ENCODE measurements at places on chromosomes 12 and 14. TPM values are rescaled to one million over a fixed set of nuclear protein-coding genes. Genes with fewer than 3 reads are reported as not detected.
A peak's percentile ranks its signal among the peaks of the same experiment; 100 is the strongest.

GRCh38 chr14:64960762-64961276, 11.3 kb downstream of the RAB15 start:
- no peak overlapping the region for H3K4me3 ChIP-seq
- no peaks in the 10 kb centered on the region for H3K4me1 ChIP-seq
- no peaks in the 10 kb centered on the region for H3K36me3 ChIP-seq
- H3K27me3 ChIP-seq = no peaks in the 10 kb centered on the region
- peak; percentile 40 for DNase-seq

GRCh38 chr14:81710232-81710845, 176.7 kb upstream of the SEL1L start:
- DNase-seq = no peak
- no peak overlapping the region for H3K4me3 ChIP-seq
- H3K36me3 ChIP-seq = no peaks in the 10 kb centered on the region
- H3K27ac ChIP-seq = no peak overlapping the region

The NTF3 gene
- 0.71 TPM for total RNA-seq

GRCh38 chr12:4911316-4911994, 1.8 kb downstream of the KCNA1 start:
- H3K27me3 ChIP-seq = peaks cover 5% of the 10 kb centered on the region
- peak overlapping the region; percentile 45 for H3K4me3 ChIP-seq
- H3K36me3 ChIP-seq = no peaks in the 10 kb centered on the region
- H3K27ac ChIP-seq = no peak overlapping the region
- DNase-seq = peak; percentile 73

DNA sequence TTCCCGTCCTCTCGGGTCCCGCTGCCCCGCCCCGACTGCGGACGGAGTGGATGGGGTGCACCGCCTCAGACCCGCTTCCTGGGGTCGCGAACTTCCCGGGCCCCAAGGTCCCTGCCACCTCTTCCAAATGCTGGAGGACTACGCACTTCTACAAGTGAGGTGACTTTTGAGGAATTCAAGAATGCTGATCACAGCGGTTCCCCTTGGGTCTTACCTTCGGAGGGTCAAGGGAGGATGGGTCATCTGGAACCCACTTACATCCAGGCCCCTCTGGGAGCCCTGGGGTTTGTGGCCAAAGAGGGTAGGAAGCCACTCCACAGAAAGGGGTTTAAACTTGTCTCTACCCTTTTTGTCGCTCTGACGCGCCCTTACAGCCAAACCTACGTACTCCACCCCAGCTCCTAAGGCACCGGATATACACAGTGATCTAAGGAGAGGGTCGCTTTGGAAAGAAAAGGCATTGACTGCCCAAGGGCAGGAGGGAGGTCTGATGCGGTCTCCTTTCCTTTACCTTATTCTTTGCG, 532 bp upstream of the PRKD1 start:
- DNase-seq = no peak
- peaks cover 7% of the 10 kb centered on the region for H3K4me1 ChIP-seq
- peak overlapping the region; percentile 67 for H3K4me3 ChIP-seq
- H3K27ac ChIP-seq = peak overlapping the region; percentile 75

- DNase-seq = peak; percentile 26
- no peak overlapping the region for H3K27ac ChIP-seq
- H3K4me3 ChIP-seq = peak overlapping the region; percentile 13
- no peaks in the 10 kb centered on the region for H3K4me1 ChIP-seq
- H3K27me3 ChIP-seq = no peaks in the 10 kb centered on the region
- H3K36me3 ChIP-seq = no peaks in the 10 kb centered on the region
Observed at GRCh38 chr14:76473481-76474263, 97.7 kb downstream of the ESRRB start.

- DNase-seq = no peak
- H3K4me1 ChIP-seq = no peaks in the 10 kb centered on the region
- no peaks in the 10 kb centered on the region for H3K36me3 ChIP-seq
- H3K27me3 ChIP-seq = no peaks in the 10 kb centered on the region
- no peak overlapping the region for H3K4me3 ChIP-seq
- H3K27ac ChIP-seq = no peak overlapping the region
Observed at GRCh38 chr12:54759751-54760150, 94.6 kb upstream of the MUCL1 start.

DNA sequence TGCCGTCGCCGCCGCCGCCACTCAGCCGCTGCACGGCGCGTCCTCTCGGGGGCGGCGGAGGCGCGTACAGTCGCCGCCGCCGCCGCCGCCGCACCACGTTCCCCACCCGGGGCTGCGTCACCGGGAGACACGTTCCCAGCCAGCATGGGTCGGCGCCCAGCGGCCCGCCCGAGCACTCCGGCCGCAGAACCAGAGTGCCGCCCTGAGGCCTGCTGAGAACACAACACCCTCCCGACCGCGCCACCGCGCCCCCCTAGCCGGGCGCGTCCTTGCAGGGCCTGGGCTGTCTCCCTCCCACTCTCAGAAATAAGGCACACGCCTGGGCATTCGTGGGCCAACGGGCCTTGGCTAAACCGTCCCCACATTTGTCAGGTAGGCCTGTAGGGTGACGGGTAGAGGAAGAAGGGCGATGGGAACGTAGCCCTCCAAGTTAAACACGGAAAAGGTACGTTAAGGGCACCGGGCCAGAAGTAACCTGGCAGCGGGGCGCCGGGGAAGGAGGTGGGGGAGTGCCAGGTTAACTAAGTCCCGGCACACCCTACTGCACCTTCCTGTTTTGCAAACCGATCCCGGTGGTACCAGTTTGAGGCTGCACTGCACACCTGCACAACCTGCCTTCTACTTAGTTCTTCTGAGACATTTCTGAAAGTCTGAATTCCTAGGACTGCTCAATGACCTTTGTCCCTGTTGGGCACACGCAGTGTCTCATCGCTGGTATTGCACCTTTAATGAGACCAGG, at the start of gene MAP4K5:
Gene MAP4K5 (minus strand): TSS at position 68 of the 739 bp plus-strand sequence. CDS start 520 bp downstream, outside the sequence.
- H3K4me3 ChIP-seq = peak within 1 kb of the TSS; percentile 41
- H3K4me1 ChIP-seq = peaks cover 32% of the 10 kb centered on the region
- peak within 1 kb of the TSS; percentile 92 for H3K27ac ChIP-seq
- H3K36me3 ChIP-seq = no peaks in the 10 kb centered on the region
- H3K27me3 ChIP-seq = no peaks in the 10 kb centered on the region

The SLCO1B1 gene
- total RNA-seq = not detected

The FGF23 gene
- total RNA-seq = not detected

DNA sequence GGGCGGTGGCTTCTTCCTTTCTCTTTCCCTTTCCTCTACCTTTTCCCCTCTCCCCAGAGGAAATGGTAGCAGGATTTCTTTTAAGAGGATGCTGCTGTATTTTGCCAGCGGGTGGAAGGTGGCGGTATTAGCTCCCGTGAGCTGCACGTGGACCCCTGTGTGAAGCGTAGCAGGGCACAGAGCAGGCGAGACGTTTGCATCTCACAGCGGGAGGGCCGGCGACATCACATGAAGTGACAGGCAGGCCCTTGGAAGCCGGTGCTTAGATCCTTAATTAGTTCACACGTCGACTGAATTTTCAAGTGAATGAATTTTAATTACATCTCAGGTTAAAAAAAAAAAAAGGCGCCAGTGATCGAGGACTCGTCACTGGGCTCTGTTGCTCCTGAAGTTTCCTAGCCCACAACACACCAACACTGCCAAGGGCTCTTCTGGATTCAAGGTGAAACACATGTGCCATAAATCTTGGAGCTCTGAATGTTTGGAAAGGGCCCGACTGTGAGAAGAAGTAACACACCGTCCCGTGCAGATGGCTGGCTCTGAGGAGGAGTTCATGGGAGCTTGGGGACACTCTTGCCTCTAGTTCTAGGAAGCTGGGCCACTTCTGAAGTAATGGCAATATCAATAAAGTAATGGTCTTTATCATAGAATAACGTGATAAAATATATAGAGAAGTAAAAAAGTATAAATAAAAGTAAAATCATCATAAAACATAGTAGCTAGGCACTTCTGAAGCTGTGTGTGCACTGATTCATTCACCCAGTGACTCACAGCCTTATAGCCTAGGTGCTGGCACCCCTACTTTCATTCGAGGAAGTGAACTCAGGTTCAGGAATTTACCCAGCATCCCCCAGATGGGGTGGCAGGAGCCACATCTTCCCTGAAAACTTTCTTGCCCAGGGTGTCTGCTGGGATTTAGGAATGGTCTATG, 75.3 kb downstream of the AACS start:
- H3K4me3 ChIP-seq = no peak overlapping the region
- no peaks in the 10 kb centered on the region for H3K4me1 ChIP-seq
- H3K27ac ChIP-seq = no peak overlapping the region
- no peak for DNase-seq

GRCh38 chr14:81476816-81477215, 56.8 kb downstream of the SEL1L start:
- H3K4me1 ChIP-seq = peaks cover 6% of the 10 kb centered on the region
- DNase-seq = peak; percentile 46
- H3K4me3 ChIP-seq = no peak overlapping the region

- H3K4me3 ChIP-seq = no peak overlapping the region
- no peak overlapping the region for H3K27ac ChIP-seq
- no peaks in the 10 kb centered on the region for H3K27me3 ChIP-seq
Observed at GRCh38 chr12:823028-823698, 70.8 kb downstream of the WNK1 start.

GRCh38 chr12:57033431-57033830, 16.5 kb downstream of the MYO1A start:
- H3K27ac ChIP-seq = no peak overlapping the region
- no peaks in the 10 kb centered on the region for H3K27me3 ChIP-seq
- no peak overlapping the region for H3K4me3 ChIP-seq
- H3K4me1 ChIP-seq = no peaks in the 10 kb centered on the region
- DNase-seq = no peak

The OR4M1 gene
- not detected for total RNA-seq

- no peaks in the 10 kb centered on the region for H3K36me3 ChIP-seq
- H3K4me3 ChIP-seq = no peak overlapping the region
- DNase-seq = no peak
- H3K27me3 ChIP-seq = no peaks in the 10 kb centered on the region
Observed at GRCh38 chr14:24870949-24871701, 178.8 kb downstream of the STXBP6 start.

GRCh38 chr12:121579981-121580868, 598 bp downstream of the KDM2B start:
- peak overlapping the region; percentile 90 for H3K27ac ChIP-seq
- H3K27me3 ChIP-seq = no peaks in the 10 kb centered on the region
- peaks cover 45% of the 10 kb centered on the region for H3K4me1 ChIP-seq
- DNase-seq = peak; percentile 73
- no peaks in the 10 kb centered on the region for H3K36me3 ChIP-seq

The DIO3 gene
- total RNA-seq = 1.3 TPM

GRCh38 chr12:100266835-100267602, at the start of the genes DEPDC4 and SCYL2:
DEPDC4 (minus strand) TSS chr12:100267079; CDS start chr12:100267076, 3 bp downstream.
SCYL2 (plus strand) TSS chr12:100267177; CDS start chr12:100282971, 15,794 bp downstream.
- peak; percentile 98 for DNase-seq
- no peaks in the 10 kb centered on the region for H3K27me3 ChIP-seq
- peak within 1 kb of the TSS; percentile 96 for H3K27ac ChIP-seq
- no peaks in the 10 kb centered on the region for H3K36me3 ChIP-seq
- peaks cover 29% of the 10 kb centered on the region for H3K4me1 ChIP-seq
- H3K4me3 ChIP-seq = peak within 1 kb of the TSS; percentile 91

- no peak overlapping the region for H3K27ac ChIP-seq
- no peak for DNase-seq
- H3K36me3 ChIP-seq = no peaks in the 10 kb centered on the region
- no peaks in the 10 kb centered on the region for H3K27me3 ChIP-seq
- H3K4me1 ChIP-seq = no peaks in the 10 kb centered on the region
- no peak overlapping the region for H3K4me3 ChIP-seq
Observed at GRCh38 chr12:114776731-114777442, 92.9 kb upstream of the TBX3 start.

The KIF5A gene
- total RNA-seq = 0.33 TPM

- H3K4me3 ChIP-seq = no peak overlapping the region
- peaks cover 62% of the 10 kb centered on the region for H3K4me1 ChIP-seq
- no peaks in the 10 kb centered on the region for H3K27me3 ChIP-seq
- no peaks in the 10 kb centered on the region for H3K36me3 ChIP-seq
- DNase-seq = no peak
- no peak overlapping the region for H3K27ac ChIP-seq
Observed at GRCh38 chr14:68943107-68943506, 36.0 kb downstream of the ACTN1 start.

GRCh38 chr12:59620326-59620725, 24.5 kb downstream of the SLC16A7 start:
- H3K4me1 ChIP-seq = no peaks in the 10 kb centered on the region
- no peak overlapping the region for H3K27ac ChIP-seq
- DNase-seq = no peak
- no peaks in the 10 kb centered on the region for H3K27me3 ChIP-seq

DNA sequence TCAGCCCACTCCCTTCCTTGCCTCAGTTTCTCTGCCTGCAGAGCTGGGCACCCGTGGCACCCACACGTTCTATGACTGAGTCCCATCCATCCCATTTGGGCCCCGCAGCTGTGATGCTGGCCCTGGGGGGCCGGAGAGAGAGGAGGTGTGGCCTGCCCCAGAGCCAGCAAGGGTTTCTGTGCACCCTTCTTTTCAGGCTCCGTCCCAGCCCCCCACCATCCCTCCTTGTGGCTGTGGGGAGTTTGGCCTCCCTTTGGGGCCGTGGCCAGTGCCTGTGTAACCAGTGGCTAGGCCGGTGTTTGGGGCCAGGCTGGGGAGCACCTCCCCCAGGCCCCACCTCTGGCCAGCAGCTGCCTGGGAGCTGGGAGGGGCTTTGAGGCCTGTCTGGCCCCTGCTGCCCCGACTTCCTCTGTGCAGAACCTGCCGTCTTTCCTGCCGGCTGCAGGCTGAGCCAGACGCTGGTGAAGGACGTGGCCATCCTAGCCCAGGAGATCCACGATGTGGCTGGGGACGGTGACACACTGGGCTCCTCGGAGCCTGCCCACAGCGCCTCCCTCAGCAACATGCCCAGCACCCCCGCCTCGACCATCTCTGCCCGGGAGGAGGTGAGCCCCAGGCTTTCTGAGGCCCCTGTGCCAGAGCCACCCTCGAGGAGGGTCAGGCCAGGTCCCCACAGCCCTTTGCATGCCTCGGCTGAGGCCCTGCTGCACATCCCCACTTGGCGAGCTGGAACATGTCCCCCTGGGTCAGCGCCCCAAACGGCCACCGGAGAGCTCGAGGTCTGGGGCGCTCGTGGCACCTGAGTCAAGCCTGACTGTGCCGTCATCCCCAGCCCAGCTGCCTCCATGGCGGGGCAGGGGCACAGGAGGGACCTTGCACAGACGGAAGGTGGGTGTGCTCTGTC, 27.7 kb downstream of the CEP170B start:
- H3K27me3 ChIP-seq = no peaks in the 10 kb centered on the region
- peaks cover 14% of the 10 kb centered on the region for H3K36me3 ChIP-seq
- H3K4me1 ChIP-seq = peaks cover 14% of the 10 kb centered on the region
- no peak overlapping the region for H3K4me3 ChIP-seq

GRCh38 chr14:33057585-33057984, 118.9 kb downstream of the NPAS3 start:
- no peak overlapping the region for H3K4me3 ChIP-seq
- no peaks in the 10 kb centered on the region for H3K4me1 ChIP-seq
- no peaks in the 10 kb centered on the region for H3K36me3 ChIP-seq
- DNase-seq = no peak

DNA sequence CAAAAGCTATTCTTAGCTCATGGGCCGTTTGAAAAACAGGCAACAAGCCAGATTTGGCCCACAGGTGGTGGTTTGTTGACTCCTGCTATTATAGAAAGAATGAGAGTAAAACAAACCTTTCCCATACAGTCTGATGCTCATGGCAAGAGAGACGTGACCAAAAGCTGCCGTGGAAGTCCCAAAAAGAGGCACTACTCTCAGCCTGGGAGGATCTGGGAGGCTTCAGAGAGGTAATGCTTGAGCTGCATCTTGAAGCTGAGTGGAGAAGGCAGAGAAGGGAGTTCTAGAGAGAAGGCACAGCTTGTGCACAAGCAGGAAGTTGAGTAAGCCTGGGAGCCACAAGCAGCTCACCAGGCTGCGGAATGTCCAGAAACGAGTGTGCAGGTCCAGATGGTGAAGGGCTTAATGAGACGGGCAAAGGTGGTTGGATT, 9.6 kb downstream of the PLXNC1 start:
- H3K27ac ChIP-seq = no peak overlapping the region
- DNase-seq = peak; percentile 63
- H3K4me1 ChIP-seq = peaks cover 9% of the 10 kb centered on the region

The ACSS3 gene
- 23.5 TPM for total RNA-seq

Data from upper lobe of left lung (tissue), 6 donors.